ENCODE measurements at places on chromosomes 2 and 18.

- DNase-seq, result no peak
These were observed 217.3 kb downstream of the ETAA1 start for GRCh38 chr2:67614454-67614853.

DNA sequence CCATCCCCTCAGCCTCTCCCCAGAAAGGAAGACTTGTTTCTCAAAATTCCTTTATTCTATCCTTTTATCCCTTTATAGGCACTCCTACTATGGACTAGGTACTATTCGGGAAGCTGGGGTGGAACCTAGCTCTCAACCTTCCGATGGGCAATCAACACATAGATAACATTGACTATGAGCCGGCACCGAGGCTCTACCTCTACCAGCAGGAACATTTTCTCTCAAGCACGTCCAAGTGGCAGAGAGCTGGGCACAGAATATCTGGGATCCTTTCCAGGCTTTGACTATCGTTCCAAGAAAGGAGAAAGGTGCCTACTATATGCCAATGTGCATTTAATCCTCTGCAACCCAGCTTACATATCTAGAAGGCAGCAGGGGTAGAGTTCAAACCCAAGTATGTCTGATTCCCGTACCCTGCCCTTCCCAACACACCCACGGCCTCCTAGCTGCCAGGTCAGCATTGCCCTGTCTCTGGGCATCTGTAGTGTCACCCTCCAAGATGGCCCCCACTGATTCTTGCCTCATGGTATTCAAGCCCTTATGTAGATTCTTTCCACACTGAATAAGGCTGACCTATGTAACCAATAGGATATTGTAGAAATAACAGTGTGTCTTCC, 28.3 kb downstream of the TNS1 start:
- no peak for DNase-seq

GRCh38 chr2:118902266-118903028, 39.5 kb upstream of the MARCO start:
- no peak for DNase-seq

- DNase-seq, result no peak
These were observed 89.4 kb upstream of the EML6 start for GRCh38 chr2:54634021-54634420.

- DNase-seq, result peak; percentile 76
These were observed 96.2 kb downstream of the CABLES1 start for GRCh38 chr18:23231340-23232021.

DNA sequence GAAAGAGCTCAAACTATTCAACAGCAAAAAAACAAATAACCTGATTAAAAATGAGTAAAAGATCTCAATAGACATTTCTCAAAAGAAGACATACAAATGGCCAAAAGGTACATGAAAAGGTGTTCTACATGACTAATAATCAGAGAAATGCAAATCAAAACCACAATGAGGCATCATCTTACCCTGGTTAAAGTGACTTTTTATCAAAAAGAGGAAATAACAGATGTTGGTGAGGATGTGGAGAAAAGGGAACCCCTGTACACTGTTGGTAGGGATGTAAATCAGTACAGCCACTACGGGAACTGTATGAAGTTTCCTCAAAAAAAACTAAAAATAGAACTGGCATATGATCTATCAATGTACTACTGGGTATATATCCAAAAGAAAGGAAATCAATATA, 39.8 kb upstream of the TMEM163 start:
- no peak for DNase-seq

DNA sequence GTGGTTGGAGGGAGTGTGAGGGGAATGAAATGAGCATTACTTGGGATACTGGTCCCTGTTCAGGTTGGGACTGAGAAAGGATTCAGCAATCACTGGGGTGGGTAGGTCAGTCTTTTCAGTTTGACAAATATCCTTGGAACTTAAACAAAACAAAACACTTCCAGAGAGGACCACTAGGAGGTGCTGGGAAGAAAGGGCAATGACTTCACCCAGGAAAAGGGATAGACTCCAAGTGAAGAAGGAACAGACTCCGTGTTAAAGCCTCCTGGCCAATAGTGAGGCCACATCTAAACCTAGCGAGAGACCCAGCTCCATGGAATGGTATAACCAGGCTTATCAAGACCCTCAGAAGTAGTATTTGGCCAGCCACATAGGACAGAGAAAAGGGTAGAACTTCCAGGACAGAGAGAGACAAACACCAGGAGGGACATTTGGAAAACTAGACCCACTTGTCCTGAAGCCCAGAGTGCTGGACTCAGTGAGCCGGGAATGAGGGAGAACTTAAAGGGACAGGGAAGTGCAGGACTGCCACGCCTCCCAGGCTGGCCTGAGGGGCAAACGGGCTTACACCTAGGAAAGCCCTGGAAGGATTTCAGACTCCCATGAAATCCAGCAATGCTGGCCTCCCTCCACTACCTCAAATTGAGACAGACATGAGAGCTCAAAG, 19.6 kb upstream of the KCNG3 start:
- DNase-seq, result peak; percentile 11

DNA sequence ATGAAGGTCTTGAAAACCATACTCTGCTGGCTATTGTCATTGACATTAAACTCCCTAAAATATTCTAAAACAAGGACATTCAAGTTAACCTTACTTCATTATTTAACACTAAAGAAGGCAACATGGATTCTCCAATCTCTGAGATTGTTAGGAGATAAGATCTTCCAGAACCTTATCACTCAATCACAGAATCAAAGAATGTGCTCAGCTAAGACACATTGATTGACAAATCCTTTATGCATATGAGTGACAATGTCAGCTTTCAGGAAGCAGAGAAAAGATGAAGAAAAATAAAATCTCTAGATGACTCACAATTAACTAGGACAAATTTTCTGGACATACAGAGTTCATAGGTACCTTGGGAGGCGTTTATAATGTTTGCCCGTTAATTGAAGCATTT, 787.2 kb downstream of the TSN start:
- no peak for DNase-seq

GRCh38 chr2:157443795-157444640, at the start of gene CYTIP:
TSS of gene CYTIP (minus strand) at chr2:157444089. CDS start at chr2:157444020, 69 bp downstream.
- DNase-seq, result peak; percentile 90

GRCh38 chr18:39846265-39846664, 2108.8 kb upstream of the PIK3C3 start:
- DNase-seq, result no peak

DNA sequence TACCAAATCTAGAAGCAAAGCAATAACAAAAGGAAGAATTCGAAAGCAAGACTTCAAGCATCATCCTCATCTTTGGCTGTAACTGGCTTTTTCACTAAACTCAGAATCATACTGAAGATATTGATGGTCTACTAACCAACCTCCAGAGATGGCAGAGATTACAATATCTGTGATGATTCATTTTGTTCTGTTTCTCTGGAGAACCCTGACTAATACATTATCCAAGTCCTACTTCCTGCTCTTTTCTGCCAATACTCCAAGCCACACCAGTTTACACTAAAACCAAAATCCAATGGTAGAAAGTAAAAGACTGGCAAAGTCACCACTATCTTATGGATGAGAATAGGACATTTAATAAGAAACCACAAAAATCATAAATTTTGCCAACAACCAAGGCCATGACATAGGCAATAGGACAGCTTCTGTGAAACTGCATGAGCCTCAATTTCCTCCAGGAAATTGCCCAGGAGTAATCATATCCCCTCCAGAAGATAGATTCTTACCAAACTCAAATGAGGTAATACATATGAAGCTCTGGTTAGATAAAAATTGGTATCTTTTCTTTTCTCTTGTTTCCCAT, 159.8 kb downstream of the METTL4 start:
- DNase-seq, result no peak

DNA sequence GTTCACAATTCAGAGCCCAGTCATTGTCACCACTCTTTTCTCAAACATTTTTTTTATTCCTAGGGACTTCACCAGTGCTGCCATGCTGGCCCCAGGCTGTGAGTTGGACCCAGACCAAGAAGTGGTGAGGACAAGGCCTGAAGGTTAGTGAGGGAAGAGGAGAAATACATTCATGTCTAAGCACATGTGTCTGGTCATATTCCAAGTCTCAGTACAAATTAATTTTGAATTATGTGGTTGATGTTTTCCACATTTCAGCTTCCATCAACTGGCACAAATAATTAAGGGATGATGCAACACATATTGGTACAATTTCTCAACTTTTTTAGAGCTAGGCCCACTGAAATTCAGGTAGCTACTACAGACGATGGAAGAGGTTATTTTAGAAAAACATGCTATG, 106.6 kb upstream of the UPP2 start:
- no peak for DNase-seq

GRCh38 chr18:32372381-32373061, 98.2 kb downstream of the GAREM1 start:
- no peak for DNase-seq

DNA sequence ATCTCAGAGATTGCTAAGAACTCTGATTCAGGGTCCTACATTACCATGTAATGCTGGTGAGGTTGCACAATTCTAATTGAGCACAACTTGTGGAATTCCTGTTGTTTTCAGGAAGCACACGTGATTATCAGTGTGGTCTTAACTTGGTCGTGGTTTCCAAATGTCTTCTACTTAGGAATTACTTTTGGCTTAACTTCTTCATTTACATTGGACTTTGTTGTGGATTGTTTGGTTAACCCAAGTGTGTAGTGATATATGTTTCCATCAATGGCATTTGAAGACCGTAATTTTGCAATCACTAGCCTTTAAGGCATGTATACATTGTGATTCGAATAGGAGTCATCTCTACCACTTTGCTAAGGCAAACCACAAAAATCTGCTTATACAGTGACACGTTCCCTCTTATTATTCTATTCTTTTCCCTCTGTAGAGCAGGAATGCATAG, 373.3 kb downstream of the IRS1 start:
- no peak for DNase-seq
